Left colon (tissue), 2 donors: ENCODE measurements at places on chromosomes 13 and 19.

- no peak for DNase-seq
Measured at GRCh38 chr19:49233163-49233562, 75.6 kb downstream of the TRPM4 start.

GRCh38 chr19:35224681-35225571, 3.6 kb downstream of the FAM187B start:
- peak; percentile 70 for DNase-seq

DNA sequence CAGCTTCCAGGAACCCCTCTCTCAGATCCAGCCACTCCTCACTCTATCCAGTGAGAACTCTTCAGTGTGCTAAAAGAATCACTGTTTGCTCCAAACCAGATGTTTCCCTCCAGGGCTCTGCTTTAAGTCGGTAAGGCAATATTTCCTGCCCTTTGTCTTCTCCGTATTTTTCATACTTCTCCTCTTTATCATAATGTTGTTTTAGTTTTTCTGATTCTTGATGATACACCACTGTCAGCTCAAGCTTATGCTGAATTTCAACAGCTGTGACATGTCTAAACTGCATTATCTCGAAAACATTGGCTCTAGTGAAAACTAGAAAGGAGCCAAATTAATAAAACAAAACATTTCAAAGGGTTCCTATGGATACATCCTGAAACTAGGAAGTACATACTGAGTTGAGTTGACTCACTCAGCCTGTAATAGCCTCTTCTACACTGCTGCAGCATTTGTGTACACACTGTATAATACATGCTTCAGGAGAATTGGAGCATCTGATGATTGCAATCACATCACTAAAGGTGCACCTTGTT, 39.8 kb downstream of the GPR180 start:
- no peak for DNase-seq

DNA sequence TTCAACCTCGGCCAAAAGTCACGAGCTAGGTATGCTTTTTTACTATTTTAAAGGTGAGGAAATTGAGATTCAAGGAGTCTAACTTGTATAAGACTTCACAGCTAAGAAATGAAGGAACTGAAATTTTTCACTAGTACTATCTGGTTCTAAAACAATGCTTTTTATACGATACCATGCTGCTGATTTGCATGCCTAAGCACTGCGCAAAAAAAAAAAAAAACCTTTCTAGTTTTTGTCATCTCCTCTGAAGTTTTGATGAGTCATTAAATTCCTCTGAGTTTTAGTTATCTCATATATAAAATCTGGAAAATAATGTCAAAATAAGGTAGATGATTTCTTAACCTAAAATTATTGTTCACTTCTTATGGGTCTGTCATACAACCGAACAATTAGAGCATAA, 28.0 kb upstream of the UFM1 start:
- no peak for DNase-seq

- DNase-seq = no peak
Measured at GRCh38 chr13:45592758-45593157, 22.8 kb downstream of the ERICH6B start.

DNA sequence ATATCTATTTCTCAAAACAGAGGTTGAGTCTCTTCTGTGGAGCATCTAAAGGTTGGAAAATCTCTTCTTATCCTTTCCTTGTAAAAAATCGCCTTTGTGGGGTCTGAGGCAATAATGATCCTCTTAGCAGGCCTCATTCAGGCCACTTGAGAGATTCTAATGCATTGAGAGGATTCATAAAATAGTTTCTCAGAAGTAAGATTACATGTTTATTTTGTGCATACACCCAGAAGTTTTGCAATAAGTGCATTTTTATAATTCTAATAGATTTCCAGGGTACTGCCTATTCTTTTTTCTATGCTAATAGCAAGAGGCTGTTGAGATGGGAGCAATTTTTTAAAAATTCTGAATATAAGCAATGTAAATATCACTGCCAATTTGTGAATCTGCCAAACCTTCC, 342.2 kb upstream of the KLF12 start:
- no peak for DNase-seq

DNA sequence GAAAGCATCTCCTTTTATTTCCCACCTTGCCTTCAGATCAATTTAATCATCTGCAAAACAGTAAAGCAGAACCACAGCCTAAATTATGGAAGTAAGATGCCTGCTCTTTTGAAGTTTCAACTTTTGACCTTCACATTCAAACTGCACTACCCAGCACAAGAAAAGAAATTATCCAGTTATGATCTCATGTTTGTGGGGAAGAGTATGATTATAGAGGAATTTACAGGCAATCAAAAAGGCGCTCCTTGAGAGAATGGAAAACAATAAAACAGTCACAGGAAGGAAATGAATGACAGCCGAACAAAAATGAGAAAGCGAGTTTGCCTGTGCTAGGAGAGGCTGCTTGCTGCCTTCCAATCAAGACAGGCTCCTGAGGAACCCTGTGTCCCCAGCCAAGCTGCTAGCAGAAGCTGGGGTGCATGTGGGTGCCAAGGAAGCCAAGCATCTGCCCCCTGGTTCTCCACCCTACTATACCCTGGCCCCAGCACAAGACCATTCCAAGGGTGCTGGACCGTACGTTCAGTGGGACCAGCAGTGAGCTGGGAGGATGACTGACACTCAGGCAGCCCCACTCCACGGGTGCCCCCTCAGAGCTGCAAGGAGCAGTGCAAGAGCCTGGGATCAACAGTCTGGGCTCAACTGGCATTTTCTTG, 47.8 kb downstream of the PEPD start:
- no peak for DNase-seq

DNA sequence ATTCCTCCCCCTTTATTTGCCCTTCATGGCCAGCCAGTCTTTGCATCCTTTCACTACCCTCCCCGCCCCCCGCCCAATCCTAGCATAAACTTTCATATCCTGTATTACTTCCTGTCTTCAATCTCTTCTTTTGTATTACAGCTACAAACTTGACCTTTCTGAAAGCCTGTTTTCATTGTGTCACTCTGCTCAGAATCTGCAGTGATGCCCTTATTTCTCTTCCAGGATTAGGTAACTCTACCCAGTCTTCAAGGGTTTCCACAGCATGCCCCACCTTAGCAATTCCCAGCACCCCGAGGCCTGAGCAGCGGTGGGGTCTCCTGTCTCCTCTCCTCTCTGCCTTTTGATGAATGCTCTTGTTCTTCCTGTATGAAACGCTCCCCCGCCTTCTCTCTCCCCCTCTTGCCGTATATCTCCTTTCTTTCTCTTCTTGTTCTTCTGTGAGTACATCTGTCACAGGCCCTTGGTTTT, 145.6 kb downstream of the SHISA2 start:
- DNase-seq = no peak

DNA sequence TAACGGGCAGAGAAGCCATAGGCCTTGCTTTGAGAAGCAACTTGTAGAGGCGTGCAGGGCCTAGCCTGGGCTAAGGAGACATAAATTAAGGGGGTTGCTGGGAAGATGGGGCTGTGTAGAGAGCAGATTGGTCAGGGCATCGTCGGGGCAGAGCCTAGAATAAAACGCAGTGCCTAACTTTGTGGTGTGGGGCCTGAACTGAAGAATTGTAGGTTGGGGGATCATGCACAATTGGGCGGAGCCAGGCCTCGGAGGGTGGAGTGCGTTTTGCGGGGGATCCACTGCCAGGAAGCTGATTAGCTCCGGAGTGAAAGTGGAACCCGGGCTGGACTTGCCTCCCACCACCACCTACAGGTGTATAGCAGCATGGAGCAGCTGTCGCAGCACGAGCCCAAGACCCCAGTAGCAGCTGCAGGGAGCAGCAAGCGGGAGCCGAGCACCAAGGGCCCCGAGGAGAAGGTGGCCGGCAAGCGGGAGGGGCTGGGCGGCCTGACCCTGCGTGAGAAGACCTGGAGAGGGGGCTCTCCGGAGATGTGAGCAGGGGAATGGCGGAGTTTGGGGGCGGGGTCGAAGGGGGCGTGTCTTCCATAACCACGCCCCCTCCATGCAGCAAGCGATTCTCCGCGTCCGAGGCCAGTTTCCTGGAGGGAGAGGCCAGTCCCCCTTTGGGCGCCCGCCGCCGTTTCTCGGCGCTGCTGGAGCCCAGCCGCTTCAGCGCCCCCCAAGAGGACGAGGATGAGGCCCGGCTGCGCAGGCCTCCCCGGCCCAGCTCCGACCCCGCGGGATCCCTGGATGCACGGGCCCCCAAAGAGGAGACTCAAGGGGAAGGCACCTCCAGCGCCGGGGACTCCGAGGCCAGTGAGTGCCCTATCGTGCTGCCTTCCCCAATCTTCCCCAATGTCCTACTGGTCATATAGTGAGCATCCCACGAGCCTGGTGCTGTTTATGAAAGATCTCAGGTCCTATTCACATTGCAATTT, 13.8 kb downstream of the DNASE2 start:
- DNase-seq = peak; percentile 69

DNA sequence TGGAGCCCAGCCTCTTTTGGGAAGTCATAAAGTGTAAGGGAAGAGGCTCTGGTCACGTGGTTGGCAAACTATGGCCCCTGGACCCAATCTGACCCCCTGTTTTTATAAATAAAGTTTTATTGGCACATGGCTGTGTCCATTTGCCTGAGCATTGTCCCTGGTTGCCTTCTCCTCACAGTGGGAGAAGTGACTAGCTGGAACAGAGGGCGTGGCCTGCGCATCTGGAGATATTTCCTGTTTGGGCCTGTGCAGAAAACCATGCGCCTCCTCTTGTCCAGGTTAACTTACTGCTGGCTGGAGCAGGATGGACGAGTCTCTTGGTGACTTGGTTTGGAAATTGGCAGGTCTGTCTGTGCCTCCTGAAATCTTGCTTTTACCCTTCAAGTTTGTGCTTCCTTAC, 48.3 kb downstream of the KDM4B start:
- no peak for DNase-seq

GRCh38 chr13:44407379-44407778, 33.8 kb downstream of the SERP2 start:
- DNase-seq = no peak

DNA sequence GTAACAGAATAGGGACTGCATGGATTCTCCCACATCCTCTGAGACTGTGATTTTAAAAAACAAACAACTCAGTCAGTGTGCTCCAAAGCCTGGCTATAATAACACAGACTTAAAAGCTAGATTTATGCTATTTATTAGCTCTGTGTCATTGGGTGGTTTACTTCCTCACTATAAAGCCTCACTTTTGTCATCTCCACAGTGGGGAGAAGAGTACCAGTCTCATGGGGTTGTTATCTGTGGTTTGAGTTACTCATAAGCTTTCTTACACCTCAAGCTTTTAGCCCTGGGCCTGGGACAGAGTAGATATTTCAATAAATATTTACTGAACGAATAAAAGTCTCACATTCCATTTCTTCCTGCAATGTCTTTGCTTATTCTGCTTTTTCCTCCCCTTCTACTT, 5.3 kb downstream of the RNASEH2B start:
- DNase-seq = no peak

GRCh38 chr13:97496511-97496910, 62.5 kb downstream of the RAP2A start:
- no peak for DNase-seq

DNA sequence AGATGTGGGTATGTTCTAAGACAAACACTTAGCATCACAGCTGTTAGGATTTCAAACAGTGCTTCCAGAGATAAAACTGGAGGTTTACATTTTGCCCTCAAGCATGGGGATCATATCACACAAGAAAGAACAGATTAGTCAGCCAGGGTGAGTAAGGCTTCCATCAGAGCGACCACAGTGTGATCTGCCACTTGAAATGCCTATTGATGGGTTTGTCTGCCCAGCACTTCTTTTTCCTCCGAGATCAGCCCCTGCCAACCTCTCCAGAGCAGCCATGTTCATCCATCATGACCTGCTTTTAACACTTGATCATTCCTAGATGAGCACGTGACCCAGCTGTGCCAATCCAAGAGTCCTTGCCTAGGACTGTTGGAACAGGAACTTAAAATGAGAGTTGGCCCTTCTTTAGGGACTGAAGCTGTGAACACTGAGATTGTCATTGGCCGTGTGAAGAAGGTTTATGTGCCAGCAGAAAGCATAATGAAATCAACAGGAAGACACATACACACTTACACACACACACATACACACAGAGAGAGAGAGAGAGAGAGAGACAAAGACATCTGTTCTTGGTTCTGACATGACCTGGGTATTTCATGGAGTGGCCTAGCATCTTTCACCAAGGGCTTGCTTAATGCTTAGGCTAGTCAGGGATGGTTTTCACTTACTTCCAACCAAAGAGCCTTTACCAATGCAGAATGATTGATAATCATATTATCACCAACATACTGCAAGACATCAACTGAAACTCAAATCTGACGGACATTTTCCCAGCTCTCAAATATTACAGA, 5.2 kb upstream of the CEBPG start:
- DNase-seq = no peak

DNA sequence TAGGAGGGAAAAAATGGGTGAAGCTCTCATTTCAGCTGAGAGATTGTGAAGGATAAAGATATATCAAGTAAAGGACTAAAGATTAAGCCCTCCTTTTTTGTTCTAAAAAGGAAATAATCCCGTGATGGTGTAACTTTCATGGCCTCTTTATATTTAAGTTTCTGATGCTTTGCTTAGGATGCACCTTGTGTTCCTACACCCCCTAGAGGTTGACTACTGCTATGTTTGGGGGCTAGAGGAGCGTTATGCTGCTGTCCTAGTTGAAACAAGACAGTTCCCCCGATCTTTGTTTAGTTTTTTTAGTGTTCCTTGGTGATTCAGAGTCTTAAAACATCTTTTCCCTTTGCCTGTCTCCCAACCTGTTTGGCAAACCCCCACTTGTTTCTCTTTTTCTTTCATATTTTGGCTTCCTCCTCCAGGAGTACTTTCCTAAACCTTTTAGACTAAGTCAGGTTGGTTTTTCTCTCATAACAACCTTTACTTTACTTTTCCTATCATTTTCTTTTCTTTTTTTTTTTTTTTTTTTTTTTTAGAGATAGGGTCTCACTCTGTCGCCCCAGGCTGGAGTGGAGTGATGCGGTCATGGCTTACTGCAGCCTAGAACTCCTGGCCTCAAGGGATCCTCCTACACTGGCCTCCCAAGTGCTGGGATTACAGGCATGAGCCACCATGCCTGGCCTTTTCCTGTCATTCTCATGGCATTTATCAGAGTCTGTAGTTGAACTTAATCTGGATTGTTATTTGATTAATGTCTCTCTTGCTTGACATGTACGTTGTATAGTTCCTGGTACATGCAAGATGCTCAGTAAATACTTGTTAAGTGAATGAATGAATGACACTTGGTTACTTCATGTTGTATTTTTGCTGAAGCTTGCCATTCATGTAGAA, 2.8 kb downstream of the UBA2 start:
- DNase-seq = no peak

- no peak for DNase-seq
Measured at GRCh38 chr19:489418-490196, 6.7 kb upstream of the MADCAM1 start.

DNA sequence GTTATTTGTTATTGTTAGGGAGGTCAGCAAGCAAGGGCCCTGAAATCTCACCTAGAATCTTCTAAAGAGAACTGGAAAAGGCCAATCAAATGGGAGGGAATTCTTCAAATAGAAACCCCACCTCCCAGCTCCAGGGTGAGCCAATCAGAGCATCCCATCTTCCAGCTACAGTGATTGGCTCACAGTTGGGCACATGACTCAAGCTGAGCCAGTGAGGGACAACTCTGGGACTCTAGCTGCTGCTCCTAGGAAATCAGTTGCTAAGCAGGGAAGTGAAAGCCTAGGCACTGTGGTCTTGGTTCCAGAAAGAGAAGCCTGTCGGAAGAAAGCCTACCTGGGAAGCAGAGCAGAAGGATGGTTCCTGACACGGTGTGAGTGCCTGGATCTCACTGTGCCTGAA, 13.4 kb downstream of the TM6SF2 start:
- DNase-seq = no peak
